ENCODE measurements at places on chromosomes 12 and 14.

- no peak for DNase-seq
Measured at GRCh38 chr14:71328183-71328582, 420.9 kb downstream of the PCNX1 start.

- DNase-seq: no peak
Measured at GRCh38 chr12:52832451-52832850, 1.7 kb downstream of the KRT79 start.

- DNase-seq: no peak
Measured at GRCh38 chr14:92969430-92969829, 46.5 kb downstream of the CHGA start.

- no peak for DNase-seq
Measured at GRCh38 chr14:32564596-32564995, 235.5 kb downstream of the AKAP6 start.

- no peak for DNase-seq
Measured at GRCh38 chr14:21917699-21918436, 244.2 kb upstream of the OR4E1 start.

DNA sequence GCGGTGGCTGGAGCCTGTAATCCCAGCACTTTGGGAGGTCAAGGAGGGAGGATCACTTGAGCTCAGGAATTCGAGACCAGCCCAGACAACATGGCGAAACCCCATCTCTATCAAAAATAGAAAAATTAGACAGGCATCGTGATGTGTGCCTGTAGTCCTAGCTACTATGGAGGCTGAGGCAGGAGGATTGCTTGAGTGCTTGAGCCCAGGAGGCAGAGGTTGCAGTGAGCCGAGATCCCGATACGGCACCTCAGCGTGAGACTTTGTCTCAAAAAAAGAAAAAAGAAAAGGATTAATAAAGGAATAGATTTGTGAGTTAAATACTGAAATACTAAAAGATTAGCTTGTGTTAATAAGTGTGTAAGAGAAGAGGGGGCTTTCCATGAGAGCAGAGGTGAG, 29.4 kb downstream of the RPGRIP1 start:
- no peak for DNase-seq

GRCh38 chr12:65199604-65200003, 30.2 kb downstream of the LEMD3 start:
- no peak for DNase-seq

- peak; percentile 86 for DNase-seq
Measured at GRCh38 chr12:12899530-12900380, 8.4 kb downstream of the GPRC5A start.

DNA sequence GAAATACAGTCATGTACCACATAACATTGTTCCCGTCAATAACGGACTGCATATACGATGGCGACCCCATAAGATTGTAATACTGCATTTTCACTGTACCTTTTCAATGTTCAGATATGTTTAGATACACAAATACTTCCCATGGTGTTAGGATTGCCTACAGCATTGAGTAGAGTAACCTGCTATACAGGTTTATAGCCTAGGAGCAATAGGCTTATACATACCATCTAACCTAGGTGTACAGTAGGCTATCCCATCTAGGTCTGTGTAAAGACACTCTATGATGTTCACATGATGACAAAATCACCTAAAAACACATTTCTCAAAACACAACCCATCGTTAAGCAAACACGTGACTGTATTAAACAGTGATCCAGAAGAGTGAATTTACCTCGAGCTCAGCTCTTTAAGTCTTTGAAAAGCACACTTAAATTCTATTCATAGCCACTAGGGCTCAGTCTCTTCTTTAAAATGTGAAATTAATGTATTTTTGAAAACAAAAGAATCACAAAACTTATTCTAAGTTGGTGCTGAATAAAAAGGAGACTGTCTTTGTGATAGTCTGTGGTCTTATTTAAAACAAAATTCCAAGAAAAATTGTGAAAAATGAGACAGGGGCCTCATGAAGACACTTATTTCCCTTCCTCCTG, 239.1 kb upstream of the ARID2 start:
- no peak for DNase-seq

- no peak for DNase-seq
Measured at GRCh38 chr12:126811391-126811790, 1455.6 kb upstream of the TMEM132C start.

DNA sequence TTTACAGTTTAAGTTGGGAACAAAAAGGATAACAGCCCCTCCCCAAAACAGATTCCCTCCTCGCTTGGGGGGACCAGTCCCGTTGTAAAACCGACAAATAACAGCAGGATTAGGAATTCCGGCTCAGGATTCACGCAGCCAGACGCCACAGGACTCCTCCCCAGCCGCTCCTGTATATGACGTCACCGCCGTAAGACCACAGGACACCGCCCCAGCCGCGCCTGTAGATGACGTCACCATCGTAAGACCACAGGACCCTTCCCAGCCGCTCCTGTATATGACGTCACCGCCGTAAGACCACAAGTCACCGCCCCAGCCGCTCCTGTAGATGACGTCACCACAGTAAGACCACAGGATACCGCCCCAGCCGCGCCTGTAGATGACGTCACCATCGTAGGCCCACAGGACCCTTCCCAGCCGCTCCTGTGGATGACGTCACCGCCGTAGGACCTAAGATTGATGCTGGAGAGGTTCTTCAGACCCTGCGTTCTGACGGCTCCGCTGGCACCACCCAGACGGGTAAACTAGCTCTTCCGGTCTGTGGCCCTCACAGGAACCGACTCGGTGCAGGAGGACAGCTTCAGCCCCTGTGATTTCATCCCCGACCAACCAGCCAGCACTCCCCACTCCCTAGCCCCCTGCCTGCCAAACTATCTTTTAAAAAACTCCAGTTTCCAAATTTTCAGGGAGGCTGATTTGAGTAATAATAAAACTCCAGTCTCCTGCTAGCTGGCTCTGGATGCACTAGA, 43.9 kb upstream of the FBRSL1 start:
- DNase-seq: no peak

DNA sequence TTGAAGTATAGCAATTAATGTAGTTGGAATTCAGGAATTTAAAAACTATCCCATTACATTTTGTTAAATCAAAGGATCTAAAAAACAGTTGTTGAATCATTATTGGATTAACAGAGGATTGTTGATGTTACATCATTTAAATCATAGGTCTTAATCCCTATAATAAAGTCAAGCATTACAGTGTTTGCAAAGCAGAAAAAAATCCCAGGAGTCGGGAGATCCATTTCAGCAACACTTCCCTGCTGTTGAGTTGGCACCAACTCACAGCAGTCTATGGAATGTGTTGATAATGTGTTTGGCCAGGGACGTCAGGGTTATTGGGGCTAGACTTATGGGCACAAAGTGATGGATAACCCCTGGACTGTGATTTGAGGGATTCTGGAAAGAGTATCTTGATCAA, 99.1 kb upstream of the TMTC1 start:
- no peak for DNase-seq

- no peak for DNase-seq
Measured at GRCh38 chr14:89455412-89455811, 38.4 kb upstream of the FOXN3 start.

- DNase-seq: no peak
Measured at GRCh38 chr12:100239589-100239988, 27.3 kb downstream of the DEPDC4 start.

GRCh38 chr14:101056446-101056845, 152.9 kb upstream of the RTL1 start:
- DNase-seq: no peak

- DNase-seq: peak; percentile 59
Measured at GRCh38 chr14:68546839-68547238, 246.0 kb downstream of the ZFP36L1 start.

GRCh38 chr12:107320033-107320928, 226.9 kb upstream of the CRY1 start:
- no peak for DNase-seq

GRCh38 chr12:112599871-112600270, 181.1 kb downstream of the PTPN11 start:
- DNase-seq: no peak

GRCh38 chr14:68527329-68527851, 265.5 kb downstream of the ZFP36L1 start:
- DNase-seq: no peak

DNA sequence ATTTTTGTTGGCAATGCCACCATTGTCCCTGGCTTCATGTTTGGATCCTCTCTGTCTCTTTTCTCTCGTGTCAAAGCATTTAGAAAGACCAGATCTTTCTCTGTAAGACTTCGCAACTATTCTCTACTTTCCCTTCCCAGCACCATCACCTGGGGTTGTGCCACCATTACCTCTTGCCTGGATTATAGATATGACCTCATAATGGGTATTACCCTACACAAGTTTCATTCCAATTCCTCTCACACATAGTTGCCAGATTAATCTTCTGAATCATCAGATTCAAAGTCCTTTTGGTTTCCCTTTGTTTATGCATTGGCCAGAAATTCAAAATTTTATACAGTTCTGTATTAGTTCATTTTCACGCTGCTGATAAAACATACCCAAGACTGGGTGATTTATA, 27.2 kb upstream of the DHRS2 start:
- no peak for DNase-seq

DNA sequence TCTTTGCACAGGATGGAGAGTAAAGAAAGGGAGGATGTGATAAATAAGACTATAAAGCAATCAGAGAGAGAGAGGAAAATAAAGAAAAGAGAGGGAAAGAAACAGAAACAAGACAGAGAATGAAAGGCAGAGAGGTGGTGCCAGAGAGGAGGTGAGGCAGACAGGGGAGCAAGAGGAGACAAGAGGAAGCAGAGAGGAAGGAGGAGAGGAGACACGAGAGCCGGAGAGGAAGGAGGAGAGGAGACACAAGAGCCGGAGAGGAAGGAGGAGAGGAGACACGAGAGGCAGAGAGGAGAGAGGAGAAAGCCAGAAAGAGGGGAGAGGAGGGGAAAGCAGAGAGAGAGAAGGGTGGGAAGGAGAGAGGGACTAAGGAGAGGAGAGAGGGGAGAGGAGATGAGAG, 125.2 kb downstream of the PAPOLA start:
- DNase-seq: no peak

Measured in AG04449 (cell line).